Testis (tissue), 5 donors: ENCODE measurements at places on chromosomes 3 and 15. TPM values are rescaled to one million over a fixed set of nuclear protein-coding genes. Genes with fewer than 3 reads are reported as not detected.

GRCh38 chr3:189236352-189236751, 64.6 kb downstream of the TPRG1 start:
- H3K4me1 ChIP-seq = peaks cover 7% of the 10 kb centered on the region
- H3K27me3 ChIP-seq = no peaks in the 10 kb centered on the region
- H3K4me3 ChIP-seq = no peak overlapping the region
- no peak overlapping the region for H3K27ac ChIP-seq

GRCh38 chr3:116969135-116969534, 259.6 kb downstream of the TUSC7 start:
- no peak for DNase-seq
- no peak overlapping the region for H3K4me3 ChIP-seq
- H3K36me3 ChIP-seq = no peaks in the 10 kb centered on the region

GRCh38 chr3:177906578-177907229, 629.5 kb upstream of the KCNMB2 start:
- H3K27me3 ChIP-seq = no peaks in the 10 kb centered on the region
- DNase-seq = no peak
- H3K4me1 ChIP-seq = no peaks in the 10 kb centered on the region
- H3K27ac ChIP-seq = peak overlapping the region; percentile 37
- no peak overlapping the region for H3K4me3 ChIP-seq

DNA sequence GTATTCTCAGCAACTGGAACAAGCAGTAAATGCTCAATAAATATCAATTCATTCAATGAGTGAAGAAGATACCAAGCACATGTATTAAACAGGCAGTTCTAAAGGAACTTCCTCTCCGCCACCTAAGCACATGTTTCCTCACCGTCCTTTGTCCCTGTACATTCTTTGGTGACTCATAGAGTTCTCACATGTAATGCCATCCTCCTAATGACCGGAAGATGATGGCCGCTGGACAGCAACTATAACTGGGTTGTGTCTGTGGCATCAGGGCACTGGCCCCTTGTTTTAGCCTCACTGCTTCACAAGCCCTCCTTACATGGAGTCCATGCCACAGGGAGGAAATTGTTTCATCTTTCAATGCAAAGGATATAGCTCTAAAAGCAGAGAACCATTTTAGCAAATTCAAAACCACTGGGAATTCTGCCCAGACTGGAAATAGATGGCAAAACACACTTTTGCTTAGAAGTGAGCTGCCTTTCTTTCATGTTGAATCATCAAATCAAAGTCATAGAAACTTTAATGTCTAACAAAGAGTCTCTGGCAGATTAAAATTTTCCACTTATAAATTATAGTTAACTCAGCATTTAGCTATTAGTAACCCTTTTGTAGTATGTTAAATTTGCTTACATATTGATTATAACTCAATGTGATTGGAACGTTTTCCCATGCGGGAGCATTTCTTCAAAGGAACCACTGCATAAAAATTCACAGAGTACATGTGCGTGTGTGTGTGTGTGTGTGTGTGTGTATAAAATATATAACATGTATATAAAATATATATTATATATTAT, 74.1 kb downstream of the GAP43 start:
- H3K4me1 ChIP-seq = no peaks in the 10 kb centered on the region
- no peak overlapping the region for H3K4me3 ChIP-seq
- DNase-seq = no peak

DNA sequence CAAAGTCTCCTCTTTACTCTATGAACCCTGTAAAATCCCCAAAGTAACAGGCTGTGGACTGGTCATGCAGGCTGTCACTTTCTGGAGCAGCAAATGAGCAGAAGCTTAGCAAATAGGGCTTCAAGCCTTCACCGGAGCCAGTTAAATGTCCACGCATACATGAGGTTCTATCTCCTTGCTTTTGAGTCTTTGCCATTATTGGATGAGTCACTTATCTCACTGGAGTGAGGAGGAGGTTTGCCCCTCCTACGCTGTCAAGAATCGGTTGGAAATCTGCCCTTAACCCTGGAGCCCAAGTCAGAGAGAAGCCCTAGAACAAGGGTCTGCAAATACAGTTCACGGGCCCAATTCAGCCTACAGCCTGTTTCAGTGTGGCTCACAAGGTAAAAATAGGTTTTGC, 126.1 kb upstream of the CTNNB1 start:
- H3K36me3 ChIP-seq = no peaks in the 10 kb centered on the region
- no peak for DNase-seq
- H3K27me3 ChIP-seq = no peaks in the 10 kb centered on the region
- no peak overlapping the region for H3K27ac ChIP-seq
- peaks cover 12% of the 10 kb centered on the region for H3K4me1 ChIP-seq
- no peak overlapping the region for H3K4me3 ChIP-seq

DNA sequence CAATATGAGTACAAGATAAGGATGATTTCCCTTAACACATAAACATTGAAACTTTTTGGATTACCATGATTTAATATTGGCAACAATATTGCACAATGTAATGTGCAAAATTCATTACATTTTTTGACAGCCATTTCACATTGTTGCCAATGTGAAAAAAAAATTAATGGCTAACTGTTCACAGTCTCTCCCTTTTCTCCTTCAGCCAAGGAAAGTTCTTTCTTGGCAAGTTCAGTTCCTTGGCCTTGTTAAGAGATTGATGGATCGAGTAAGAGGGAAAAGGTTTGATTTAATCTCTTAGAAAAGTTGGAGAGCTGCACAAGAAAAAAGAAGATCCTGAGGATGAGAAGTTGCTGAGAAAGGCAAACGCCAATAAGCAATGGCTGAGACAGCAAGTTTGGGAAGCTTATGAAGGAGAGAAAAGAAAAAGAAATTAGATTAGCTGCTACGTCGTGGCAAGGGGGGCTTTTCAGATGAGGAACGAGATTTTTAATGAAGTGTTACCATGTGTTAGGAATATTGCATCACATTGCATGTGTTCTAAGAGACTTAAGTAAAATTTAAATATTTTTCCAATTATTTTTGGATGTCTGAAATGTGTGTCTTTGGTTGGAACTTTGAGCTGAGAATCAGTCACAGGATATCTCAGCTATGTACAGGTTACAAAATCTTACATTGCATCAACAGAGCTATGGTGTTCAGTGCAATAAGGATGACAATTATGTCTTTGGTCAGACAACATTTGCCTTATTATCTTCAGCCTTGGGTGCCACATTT, 61.4 kb upstream of the ZNF280D start:
- no peak overlapping the region for H3K27ac ChIP-seq
- H3K36me3 ChIP-seq = no peaks in the 10 kb centered on the region
- no peak overlapping the region for H3K4me3 ChIP-seq
- no peaks in the 10 kb centered on the region for H3K4me1 ChIP-seq

GRCh38 chr15:87871258-87871681, 385.3 kb downstream of the NTRK3 start:
- H3K27ac ChIP-seq = no peak overlapping the region
- no peak overlapping the region for H3K4me3 ChIP-seq
- H3K4me1 ChIP-seq = no peaks in the 10 kb centered on the region
- no peaks in the 10 kb centered on the region for H3K27me3 ChIP-seq
- DNase-seq = no peak
- H3K36me3 ChIP-seq = no peaks in the 10 kb centered on the region

Gene ZCWPW2
- 2.5 TPM for total RNA-seq

Gene SERPINI1
- total RNA-seq = 17.6 TPM

- no peaks in the 10 kb centered on the region for H3K36me3 ChIP-seq
- no peak for DNase-seq
- no peaks in the 10 kb centered on the region for H3K4me1 ChIP-seq
- no peak overlapping the region for H3K27ac ChIP-seq
Observed at GRCh38 chr3:10558736-10559135, 53.4 kb upstream of the ATP2B2 start.

DNA sequence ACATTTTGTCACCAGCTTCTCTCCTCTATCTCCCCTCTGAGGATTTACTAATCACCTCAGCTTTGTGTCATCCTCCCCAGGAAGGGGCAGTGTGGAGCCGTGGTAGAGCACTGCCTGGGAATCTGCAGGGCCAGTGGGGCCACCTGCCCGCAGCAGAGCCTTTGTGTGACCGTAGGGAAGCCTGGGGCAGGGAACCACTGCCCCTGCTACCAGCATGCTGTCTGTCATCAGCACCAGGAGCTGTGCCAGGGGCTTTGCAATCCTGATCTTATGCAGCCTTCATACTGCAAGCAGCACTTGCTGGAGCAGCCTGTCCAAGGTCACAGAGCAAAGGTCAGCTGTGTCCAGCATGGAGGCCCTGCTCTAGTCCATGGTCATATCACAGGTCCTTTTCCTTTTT, 170.2 kb upstream of the IL12A start:
- H3K27ac ChIP-seq = no peak overlapping the region
- H3K27me3 ChIP-seq = no peaks in the 10 kb centered on the region
- H3K4me3 ChIP-seq = no peak overlapping the region
- DNase-seq = no peak
- H3K4me1 ChIP-seq = no peaks in the 10 kb centered on the region
- H3K36me3 ChIP-seq = no peaks in the 10 kb centered on the region

GRCh38 chr15:68200016-68200861, 4.9 kb downstream of the CALML4 start:
- peak overlapping the region; percentile 57 for H3K27ac ChIP-seq
- no peaks in the 10 kb centered on the region for H3K27me3 ChIP-seq
- no peaks in the 10 kb centered on the region for H3K36me3 ChIP-seq
- H3K4me3 ChIP-seq = no peak overlapping the region
- peak; percentile 52 for DNase-seq

DNA sequence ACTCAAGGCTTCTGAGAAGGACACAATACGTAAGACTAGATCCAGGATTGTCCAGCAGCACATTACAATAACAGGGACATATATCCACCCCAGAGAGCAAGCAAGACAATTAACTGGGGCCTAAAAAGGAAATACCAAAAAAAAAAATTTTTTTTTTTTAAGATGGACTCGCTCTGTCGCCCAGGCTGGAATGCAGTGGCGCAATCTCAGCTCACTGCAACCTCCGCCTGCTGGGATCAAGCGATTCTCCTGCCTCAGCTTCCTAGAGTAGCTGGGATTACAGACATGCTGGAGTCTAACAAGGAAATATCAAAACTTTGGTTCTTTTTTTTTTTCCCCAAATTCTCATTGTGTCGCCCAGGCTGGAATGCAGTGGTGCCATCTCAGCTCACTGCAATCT, 28.8 kb upstream of the IMPDH2 start:
- no peaks in the 10 kb centered on the region for H3K27me3 ChIP-seq
- DNase-seq = no peak
- H3K4me3 ChIP-seq = no peak overlapping the region
- no peak overlapping the region for H3K27ac ChIP-seq
- no peaks in the 10 kb centered on the region for H3K4me1 ChIP-seq

DNA sequence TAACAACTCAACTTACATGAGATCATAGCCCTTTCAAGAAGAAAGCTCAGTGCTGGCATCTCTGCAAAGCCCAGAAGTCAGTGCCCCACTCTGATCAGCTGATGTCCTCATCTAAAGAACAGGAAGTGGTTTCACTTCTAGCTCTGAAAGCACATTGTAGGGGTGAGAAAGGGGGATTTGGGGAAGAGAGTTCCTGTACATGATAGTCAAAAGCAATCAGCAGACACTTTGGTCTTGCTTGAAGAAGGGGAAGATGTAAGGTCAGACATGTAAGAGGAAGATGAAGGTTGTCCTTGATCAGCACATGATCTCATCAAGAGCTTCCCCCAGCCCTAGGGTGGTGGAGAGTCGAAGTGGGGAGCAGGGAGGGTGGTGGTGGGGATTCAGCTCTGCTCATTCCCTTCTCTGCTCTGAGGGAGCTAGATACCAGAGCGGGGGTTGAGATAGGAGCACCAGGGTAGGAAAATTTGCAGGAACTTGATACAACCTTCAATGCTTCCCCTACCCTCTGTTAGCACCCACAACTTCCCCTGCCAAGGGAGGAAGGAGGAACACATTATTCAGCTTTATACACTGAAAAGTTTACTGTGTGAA, 76.4 kb upstream of the ETV5 start:
- H3K36me3 ChIP-seq = no peaks in the 10 kb centered on the region
- peak; percentile 17 for DNase-seq
- H3K4me1 ChIP-seq = no peaks in the 10 kb centered on the region
- H3K4me3 ChIP-seq = no peak overlapping the region
- no peak overlapping the region for H3K27ac ChIP-seq

GRCh38 chr15:82650046-82650670, 3.0 kb upstream of the CPEB1 start:
- no peaks in the 10 kb centered on the region for H3K36me3 ChIP-seq
- H3K4me3 ChIP-seq = no peak overlapping the region
